ENCODE measurements at places on chromosomes 16 and 17.

- DNase-seq, result no peak
Measured at GRCh38 chr16:72821185-72821950, 226.6 kb downstream of the ZFHX3 start.

GRCh38 chr16:87636050-87636684 lies 33.9 kb downstream of the JPH3 start:
- peak; percentile 28 for DNase-seq

GRCh38 chr16:7887316-7887715 lies 554.7 kb downstream of the RBFOX1 start:
- DNase-seq, result no peak

DNA sequence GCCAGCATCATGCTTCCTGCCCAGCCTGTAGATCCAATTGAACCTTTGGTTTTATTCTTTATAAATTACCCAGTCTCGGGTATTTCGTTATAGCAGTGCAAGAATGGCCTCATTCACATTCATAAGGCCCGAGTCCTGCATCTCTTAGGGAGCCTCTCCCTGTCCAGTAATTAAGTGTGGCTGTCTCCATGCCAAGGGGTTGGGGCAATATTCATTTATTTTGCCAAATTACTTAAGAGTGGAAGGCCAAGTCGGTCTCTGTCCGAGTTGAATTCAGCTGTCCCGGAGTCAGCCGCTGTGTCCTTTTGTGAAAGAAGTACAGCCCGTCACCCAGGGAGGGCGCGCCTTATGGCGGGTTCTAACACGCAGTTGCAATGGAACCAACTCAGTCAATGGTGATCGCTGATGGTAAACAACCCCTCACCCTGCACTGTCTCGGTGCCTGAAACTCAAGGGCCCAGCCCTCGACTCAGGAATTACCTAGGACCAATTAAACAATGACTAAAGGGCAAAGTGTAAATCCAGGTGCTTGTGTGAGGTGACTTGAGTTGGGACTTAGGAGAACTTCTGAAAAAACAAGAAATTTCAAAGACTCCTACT lies 22.2 kb downstream of the KIAA0513 start:
- no peak for DNase-seq

GRCh38 chr17:8056232-8056975 lies 17.5 kb downstream of the ALOX15B start:
- peak; percentile 27 for DNase-seq

GRCh38 chr17:64736804-64737492 lies 74.8 kb upstream of the SMURF2 start:
- DNase-seq, result no peak

GRCh38 chr16:67982011-67982696 lies 1.9 kb upstream of the DPEP3 start:
- DNase-seq, result no peak

GRCh38 chr16:17154981-17155380 lies 315.8 kb downstream of the XYLT1 start:
- no peak for DNase-seq

GRCh38 chr17:1147664-1148063 lies 32.1 kb downstream of the ABR start:
- no peak for DNase-seq

- DNase-seq, result no peak
Measured at GRCh38 chr16:5073279-5073629, 1.6 kb downstream of the ALG1 start.

DNA sequence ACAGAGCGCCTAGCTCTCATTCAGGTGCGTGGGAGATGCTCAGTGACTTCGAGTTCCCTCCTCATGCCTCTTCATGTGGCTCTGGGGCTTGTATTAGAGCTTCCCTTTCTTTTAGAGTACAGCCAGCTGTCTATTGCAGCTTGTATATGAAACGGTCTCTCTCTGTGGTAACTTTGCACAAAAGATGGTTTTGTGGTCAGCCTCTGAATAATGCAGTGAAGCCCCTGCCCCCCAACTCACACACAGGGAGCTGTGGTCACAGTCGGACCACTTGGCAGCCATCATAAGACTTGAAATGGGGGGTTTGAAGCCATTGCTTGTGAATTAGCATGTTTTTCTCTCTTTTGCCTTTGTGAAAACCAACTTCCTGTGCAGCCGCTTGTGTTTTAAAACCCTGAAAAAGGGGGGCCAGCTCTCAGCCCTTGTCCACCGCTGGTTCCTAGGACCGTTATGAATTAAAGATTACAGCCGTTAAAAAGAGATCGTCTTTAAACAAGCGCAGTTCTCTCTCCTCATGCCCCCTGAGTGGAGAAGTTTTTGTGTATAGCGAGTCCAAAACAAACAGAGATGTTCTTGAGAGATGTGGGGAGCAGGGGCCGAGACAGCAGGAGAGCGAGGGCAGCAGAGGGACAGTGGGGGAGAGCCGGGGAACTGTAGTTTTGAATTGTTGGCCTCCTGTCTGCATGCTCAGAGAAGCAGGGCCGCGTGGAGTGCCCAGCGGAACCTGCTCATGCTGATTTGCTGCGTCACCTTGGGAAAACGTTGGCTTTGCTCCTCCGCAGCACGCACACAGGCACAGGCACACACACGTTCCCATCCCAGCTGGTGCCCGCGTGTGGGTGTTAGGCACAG lies 199.0 kb downstream of the MSI2 start:
- DNase-seq, result no peak

DNA sequence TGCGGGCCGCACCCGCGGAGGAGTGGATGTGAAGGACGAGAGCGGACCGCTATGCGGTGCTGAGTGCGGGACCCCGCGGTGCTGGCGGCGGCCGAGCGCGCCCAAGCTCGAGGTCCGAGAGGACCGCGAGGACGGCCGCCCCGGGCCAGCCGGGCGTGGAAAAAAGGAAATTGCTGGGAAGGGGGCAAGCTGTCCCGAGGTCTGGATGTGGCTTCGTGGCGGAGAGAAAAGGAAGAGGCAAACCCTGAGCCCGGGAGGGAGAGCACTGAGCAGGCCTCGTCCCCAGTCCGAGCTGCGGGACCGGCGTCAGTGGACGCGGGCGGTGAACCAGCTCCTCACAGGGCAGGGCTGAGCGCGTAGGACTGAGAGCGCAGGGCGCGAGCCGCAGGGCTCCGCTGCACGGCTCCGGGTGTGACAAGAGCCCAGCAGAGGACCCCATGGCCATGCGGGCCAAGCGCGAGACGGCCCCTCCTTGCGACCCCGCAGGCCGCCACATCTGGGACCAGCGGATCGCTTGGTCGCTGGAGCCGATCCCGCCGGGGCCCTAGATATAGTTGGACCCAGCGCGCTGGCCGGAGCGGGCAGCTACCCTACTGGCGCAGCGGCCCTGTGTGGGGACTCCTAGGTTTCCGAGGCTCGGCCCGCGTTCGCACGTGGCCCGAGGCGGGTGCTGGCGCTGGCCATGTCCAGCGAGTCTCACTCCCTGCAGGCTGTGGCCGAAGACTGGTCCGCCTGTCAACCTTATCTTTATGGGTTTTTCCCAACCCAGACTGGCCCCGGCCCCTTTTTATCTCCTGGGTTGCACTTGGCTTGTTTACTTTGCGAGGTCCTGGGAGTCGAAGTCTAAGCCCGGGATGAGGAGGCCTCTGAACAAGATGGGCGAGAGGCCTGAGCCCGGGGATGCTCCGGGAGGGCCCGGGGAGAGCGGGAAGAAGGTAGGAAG lies 2.4 kb downstream of the TBX4 start:
- DNase-seq, result no peak

- no peak for DNase-seq
Measured at GRCh38 chr16:84315422-84315821, 20.7 kb downstream of the WFDC1 start.

GRCh38 chr17:41736983-41737679 lies 2.7 kb upstream of the HAP1 start:
- DNase-seq, result no peak

GRCh38 chr17:4569591-4569990 lies 9.2 kb upstream of the GGT6 start:
- no peak for DNase-seq

GRCh38 chr16:48049847-48050246 lies 105.9 kb downstream of the ABCC12 start:
- DNase-seq, result no peak

- DNase-seq, result peak; percentile 73
Measured at GRCh38 chr16:75251280-75252048, at the start of gene BCAR1. TSS of gene BCAR1 (minus strand) at chr16:75251624. CDS start at chr16:75251482, 142 bp downstream.

GRCh38 chr17:45320931-45321461 lies 4.2 kb upstream of the MAP3K14 start:
- DNase-seq, result peak; percentile 98

DNA sequence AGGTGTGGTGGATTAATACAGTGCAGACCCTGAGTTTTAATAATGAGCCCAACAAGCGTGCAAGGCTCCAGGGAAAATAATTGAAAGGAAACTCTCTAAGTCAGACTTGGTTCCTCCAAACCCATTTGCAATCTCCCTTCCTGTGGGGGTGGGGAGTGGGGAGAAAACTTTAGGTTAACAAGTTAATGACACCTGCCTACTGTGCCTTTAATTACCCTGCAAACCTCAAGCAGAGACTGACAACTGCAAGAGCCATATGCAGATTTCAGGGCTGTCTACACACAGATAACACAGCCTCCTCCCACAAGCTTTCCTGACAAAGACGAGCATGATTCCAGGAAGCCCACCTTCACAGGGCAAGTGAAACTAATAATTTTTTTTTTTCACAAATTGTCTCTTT lies 359.3 kb downstream of the HS3ST4 start:
- no peak for DNase-seq

DNA sequence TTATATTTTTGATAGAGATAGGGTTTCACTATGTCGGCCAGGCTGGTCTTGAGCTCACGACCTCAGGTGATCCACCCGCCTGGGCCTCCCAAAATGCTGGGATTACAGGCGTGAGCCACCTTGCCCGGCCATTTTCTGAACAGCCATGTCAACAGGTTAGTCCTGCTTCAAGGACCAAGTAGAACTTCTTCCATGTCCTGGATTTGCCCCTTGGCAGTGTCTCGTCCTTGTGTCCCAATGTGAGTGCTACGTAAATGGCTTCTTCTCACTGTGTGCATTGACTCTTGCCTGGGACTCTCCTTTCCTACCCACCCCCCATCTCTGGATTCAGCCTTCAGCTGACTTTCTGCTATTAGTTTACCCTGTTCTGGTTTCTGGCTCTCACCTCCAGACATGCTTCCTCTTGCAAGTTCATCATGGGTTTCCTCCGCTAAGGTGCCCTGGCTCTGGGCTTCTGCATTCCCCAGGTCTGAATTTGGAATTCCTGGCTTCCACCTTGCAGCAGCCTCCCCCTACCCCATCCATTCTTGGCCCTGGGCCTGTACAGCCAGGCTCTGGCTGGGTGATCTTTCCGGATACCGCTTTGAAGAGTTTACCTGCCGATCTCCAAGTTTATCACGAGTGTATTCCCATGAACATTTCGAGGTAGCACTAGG lies 14.0 kb upstream of the IRF8 start:
- no peak for DNase-seq

DNA sequence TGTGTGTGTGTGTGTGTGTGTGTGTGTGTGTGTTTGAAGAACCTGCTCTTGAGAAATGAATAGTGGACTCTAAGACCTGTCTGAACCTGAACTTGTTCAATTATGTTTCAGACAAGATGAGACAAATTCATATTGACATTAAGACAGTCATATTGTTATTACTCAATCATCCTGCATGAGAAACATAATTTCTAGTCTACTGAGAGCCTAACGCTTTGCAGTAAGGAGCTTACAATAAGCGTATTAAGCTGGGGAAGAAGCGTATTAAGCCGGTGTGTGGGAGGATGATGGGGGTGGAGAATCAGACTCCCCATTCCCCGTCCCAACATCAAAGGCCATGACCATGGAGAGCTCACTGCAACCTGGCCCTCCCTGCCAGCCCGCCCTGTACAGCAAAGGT lies 22.4 kb upstream of the MNT start:
- DNase-seq, result no peak

DNA sequence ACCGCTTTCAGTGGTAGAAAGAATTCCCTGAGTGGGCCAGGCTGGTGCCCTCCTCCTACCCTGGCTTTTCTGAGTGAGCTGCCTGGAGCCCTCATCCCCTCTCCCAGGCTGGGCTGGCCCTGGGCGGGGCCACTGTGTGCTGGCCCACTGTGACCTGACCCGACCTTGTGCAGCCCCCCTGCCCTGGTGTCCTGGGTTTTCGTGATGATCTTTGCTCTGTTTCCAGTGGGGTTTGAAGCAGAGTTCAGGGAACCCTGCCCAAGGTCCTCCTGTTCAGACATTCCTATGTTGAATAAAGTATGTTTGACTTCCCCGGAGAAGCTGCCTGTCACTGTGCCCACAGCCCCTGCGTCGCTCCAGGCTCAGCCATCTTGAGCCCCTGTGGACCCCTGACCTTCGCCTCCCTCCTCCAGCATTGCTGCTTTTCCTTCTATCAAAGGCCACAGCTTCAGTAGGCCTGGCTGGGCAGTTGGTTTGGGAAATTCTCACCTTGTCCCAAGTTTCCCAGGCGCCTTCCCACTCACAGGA lies 13.7 kb upstream of the NAGLU start:
- DNase-seq, result no peak

DNA sequence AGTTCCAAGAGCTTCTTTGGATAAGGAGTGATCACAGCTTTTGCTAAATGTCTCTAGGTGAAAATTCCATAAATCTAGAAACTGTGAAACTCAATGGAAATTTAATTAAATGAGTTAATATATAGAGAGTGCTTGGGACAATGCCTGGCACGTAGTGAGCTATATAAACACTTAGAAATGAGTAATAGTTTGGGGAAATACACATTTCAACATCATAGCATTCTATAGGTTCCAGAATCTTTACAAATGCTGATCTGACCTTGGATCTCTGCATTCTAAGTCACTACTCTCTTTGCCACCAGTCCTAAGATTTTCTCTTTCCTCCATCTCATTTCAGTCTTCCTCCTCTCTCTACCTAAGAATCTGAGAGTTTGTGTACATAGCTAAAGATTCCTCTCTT lies 175.6 kb downstream of the SOX9 start:
- DNase-seq, result no peak

DNA sequence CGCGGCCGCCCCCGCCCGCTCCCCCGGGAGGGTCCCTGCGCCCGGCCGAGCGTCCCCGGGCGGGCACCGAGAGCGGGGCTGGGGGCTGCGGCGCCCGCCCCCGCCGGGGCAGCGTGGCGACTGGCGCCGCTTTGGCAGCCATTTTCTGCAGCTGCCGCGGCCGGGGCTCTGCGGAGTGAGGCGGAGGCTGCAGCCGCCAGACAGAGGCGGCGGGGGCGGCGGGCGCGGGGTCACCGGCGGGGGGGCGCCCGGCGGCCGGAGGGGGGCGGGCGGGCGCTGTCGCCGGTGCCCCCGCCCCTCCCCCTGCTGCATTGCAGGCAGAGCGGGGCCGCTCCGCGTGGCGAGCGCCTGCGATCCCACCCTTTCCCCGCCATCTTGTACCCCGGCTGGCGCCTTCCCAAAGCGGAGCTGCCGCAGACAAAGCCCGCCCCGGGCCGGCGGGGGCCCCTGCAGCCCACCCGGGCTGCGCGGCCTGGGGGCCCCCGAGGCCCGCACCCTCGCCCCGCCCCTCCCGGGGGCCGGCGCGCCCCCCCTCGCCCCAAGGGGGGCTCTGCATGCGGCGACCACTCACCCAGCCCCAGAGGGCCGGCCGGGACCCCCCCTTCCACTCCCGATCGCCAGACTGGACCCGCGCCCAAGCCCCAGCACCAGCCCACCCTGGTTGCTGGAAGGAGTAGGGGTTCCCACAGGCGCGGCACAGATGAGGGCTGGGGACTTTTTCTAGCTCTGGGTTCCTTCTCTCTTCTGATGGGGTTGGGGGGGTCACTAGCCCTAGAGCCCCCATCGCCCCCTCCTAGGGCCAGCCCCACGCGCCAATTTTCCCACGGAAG lies 16.6 kb upstream of the CBX8 start:
- no peak for DNase-seq

GRCh38 chr17:16374146-16374938 lies 6.5 kb upstream of the UBB start:
- peak; percentile 70 for DNase-seq

GRCh38 chr17:73753751-73754496 lies 109.7 kb upstream of the SDK2 start:
- no peak for DNase-seq

- no peak for DNase-seq
Measured at GRCh38 chr16:77759821-77760220, 28.5 kb upstream of the VAT1L start.

All from AG09309 (cell line).